CD4-positive, alpha-beta T cell treated with Interleukin-15 for 4 hours (primary cell): ENCODE measurements at places on chromosomes 16 and 17.

DNA sequence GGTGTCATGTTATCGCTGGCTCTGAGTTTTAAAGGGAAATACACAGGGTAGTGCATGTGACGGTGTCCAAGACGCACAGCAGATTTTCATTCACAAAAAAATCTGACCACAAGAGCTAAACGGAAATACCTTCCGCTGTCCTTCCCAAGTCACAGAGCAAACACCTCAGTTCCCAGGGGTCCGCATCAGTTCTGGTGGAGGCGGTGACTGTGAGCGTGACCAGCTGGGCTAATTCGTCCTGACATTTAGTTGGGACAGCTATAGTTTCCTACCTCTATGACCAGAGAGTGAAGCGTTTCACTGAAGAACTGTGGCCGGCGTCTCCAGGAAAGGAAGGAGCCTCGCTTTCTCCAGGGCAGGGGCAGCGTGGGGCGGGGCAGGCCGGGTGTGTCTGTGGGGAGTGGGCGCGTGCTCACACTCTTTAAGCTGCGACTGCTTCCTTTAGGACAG lies 10.5 kb upstream of the FASN start:
- no peak for DNase-seq

DNA sequence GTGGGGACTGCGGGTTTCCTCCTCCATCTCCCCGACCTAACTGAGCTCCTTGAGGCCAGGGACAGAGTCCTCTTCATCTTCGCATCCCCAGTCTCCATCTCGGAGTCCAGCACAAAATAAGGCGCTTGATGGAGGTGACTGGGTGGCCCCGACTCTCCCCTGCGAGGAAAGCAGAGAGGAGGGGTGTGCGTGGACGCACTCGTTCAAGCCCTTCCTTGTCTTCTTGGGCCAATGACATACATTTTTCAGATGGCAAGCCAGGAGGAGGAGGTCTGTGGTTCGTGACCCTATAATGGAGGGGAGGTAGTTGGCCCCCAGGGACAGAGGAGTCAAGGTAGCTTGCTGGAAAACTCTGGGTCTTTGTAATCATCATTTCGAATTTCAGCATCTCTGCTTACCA lies 17.2 kb downstream of the CRISPLD2 start:
- no peak for DNase-seq

DNA sequence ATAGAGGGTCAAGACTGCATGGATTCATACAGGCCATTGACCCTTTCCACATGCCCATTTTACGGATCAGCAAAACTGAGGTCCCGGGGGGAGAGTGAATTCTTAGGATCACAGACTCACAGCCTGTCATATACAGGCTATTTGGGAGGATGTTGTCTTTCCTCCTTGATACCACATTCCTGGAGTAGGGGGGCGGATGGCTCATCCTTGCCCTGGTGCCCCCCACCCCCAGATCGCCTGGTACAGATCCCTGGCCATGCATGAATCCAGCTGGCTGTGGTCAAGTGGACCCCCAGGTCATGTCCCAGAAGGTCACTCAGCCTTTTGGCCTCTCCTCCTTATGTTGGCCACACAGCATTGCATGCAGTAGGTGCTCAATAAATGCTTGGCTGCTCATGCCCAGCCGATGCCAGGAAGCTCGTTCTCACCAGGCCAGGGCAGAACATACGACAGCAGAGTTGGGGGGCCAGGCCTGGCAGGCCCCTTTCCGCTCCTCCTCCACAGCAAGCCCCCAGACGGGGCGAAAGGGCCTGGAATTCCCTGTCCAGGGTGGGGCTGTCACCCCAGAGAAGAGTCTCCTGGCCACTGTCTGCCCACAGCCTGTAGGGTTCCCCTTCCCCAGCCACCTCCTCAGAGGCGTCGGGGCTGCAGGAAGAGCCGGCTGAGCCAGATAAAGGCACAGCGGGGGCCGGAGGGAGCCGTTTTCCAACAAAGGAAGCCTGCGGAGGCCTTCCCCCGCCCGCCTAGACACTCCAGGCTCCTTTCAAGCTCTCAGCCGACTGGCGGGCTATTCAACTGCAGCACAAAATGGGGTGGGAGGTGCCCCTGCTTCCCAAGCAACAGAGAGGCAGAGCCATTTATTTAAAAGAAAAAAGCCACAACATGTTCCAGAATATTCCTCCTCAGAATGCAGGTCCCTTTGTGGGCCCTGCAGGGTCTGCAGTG lies 215.7 kb upstream of the CIBAR2 start:
- no peak for DNase-seq

- no peak for DNase-seq
Measured at GRCh38 chr17:14197057-14197456, 39.6 kb downstream of the CDRT15 start.

GRCh38 chr16:50996166-50996829 lies 154.8 kb downstream of the SALL1 start:
- DNase-seq = no peak

DNA sequence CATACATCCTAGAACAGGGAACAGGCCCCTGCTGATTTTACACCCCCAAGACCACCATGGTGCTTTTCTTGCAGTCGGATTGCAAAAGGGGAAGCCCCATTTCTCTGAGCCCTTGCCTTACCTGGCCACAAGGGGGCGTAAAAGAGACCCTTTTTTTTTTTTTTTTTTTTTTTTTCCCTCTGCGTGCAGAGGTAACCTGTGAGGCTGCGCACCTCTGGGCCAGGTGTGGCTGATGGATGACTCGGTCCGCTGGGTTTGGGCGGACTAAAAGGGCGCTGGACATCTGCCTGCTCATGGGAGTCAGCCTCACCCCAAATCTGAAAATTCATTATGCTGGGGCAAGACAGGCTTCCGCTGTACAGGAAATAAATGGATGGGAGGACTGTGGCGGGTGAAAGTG lies 281.0 kb downstream of the CBLN1 start:
- no peak for DNase-seq

- no peak for DNase-seq
Measured at GRCh38 chr17:6752068-6752909, 3.6 kb upstream of the XAF1 start.

- DNase-seq = peak; percentile 74
Measured at GRCh38 chr17:74493331-74493833, 26.9 kb downstream of the CD300A start.

GRCh38 chr16:68136515-68136914 lies 51.3 kb downstream of the NFATC3 start:
- no peak for DNase-seq
